NCI-H1048 (cell line): ENCODE measurements at places on chromosomes 1 and 21.

DNA sequence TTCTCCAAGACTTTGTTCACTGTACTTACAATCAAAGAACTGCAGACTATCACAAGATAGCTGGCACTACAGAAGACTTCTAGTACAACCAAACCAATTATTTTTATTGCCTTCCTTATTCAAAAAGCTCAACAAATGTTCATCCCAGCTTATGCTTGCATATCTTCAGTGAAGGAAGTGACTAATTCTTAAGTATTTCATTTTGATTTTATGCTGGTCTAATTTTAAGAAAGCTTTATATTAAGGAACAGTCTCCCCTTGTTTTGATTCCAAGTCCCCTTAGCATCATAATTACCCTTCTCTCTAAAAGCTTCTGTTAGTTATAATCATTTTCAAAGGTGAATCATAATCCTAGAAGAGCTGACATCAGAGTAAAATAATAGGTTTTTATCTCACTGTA lies 132.9 kb downstream of the LRRIQ3 start:
- no peak for DNase-seq

- peak; percentile 92 for DNase-seq
Observed at GRCh38 chr1:247331525-247332214, at the start of gene ZNF496. Gene ZNF496, minus strand, starts transcription at chr1:247331867. Its CDS starts 2,289 bp downstream, at chr1:247329578.

GRCh38 chr1:179169616-179170467 lies 59.6 kb downstream of the ABL2 start:
- DNase-seq, result no peak

- DNase-seq, result no peak
Observed at GRCh38 chr1:166839600-166840308, 479 bp downstream of the POGK start.

- DNase-seq, result no peak
Observed at GRCh38 chr1:47190509-47190855, 646 bp upstream of the PDZK1IP1 start.

DNA sequence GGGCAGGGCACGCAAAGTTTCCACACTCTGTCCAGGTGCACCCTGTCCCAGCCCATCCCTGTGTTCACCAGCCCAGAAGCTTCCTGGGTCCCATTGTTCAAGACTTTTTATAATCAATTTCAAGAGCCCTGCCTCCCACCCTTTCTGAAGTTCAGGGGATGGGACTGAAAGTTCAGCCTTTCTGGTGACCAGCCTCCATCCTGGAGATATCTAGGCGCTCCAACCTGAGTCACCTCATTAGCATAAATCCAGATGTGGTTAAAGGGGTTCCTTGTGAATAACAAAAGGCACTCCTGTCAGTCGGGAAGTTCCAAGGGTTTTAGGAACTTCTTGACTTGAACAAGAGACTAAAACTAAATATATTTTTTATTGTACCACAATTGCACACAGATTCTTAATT lies 48.4 kb upstream of the RAP1A start:
- DNase-seq, result no peak

DNA sequence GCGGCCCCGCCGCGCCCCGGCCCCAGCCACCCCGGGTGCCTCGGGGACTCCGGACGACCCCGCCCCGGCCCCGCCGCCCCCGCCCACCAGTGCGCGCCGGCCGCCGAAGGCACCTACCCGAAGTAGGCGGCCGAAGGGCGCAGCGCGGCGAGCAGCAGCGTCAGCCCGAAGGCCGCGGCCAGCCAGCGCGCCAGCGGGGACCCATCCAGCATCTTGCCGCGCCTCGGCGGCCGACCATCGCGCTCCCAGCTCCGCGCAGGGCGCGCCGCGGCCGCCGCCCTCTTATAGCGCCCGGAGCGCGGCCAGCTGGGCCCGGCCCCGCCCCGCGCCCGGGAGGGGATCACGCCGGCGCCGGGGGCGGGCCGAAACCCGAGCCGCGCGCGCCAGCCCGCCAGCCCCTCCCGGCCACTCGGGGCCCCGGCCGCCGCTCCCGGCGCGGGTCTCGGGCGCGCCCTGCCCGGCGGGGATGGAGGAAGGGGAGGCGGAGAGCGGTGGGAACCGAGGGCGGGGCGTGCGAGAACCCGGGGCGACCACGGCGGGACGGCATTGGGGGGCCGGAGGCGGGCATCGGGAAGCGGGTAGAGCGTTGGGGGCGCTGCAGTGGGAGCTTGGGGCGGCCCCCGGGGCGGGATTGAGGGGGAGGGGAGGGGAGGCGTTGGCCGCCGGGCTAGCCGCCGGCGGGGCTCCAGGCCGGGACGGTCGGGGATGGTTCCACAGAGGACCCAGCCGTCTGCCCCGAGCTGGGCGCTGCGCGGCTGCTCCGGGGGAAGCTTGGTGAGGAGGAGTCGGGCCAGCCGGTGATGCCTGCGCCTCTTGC lies at the start of gene WNT9A:
Gene WNT9A, minus strand, starts transcription at position 257 of the 817 bp plus-strand sequence. Its CDS starts 45 bp downstream, at position 212.
- peak; percentile 66 for DNase-seq

- no peak for DNase-seq
Observed at GRCh38 chr1:160353223-160353622, 10.0 kb downstream of the NCSTN start.

DNA sequence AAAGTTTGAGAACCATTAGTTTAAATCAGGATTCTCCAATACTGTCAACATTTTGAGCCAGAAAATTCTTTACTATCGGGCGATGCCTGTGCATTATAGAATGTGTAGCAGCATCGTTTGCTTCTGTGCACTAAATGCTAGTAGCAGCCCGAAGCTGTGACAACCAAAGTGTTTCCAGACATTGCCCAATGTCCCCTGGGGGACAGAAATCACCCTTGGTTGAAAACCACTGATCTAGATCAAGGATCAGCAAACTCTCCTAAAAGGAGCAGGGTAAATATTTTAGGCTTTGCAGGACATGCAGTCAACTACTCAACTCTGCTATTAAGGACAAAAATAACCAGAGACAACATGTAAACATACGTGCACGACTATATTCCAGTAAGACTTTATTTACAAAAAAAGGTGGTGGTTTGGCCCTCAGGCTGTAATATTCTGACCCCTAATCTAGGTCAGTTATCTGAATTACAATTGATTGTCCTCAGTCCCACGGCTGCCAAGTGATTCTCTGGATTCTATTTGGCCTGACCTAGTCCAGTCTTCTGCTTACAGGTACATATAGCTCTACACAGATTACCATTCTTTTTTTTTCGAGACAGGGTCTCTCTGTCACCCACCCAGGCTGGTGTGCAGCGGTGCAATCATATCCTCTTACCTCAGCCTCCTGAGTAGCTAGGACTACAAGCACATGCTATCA lies 10.6 kb downstream of the FAF1 start:
- DNase-seq, result no peak

DNA sequence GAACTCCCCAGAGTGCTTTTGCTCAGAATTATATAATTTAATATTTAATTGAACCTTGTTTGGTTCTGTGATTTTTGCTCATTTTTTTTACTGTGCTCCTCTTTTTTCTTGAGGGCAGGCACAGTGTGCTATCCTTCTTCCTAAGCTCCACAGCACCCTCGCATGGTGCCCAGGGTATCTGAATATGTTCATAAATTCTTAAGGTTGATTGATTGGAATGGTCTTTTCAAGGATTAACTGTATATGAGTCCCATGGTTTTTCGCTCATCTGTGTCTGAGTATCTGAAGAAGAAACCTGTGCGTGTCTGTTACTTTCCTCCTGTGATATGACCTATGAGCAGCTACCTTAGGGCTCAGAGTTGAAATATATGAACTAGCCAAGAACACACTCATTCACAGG lies 393.7 kb downstream of the HLX start:
- no peak for DNase-seq

GRCh38 chr1:11229203-11229602 lies 33.1 kb downstream of the MTOR start:
- no peak for DNase-seq

- DNase-seq, result no peak
Observed at GRCh38 chr1:166379447-166379846, 212.6 kb upstream of the FAM78B start.

GRCh38 chr1:58997060-58997411 lies 213.2 kb upstream of the JUN start:
- no peak for DNase-seq

DNA sequence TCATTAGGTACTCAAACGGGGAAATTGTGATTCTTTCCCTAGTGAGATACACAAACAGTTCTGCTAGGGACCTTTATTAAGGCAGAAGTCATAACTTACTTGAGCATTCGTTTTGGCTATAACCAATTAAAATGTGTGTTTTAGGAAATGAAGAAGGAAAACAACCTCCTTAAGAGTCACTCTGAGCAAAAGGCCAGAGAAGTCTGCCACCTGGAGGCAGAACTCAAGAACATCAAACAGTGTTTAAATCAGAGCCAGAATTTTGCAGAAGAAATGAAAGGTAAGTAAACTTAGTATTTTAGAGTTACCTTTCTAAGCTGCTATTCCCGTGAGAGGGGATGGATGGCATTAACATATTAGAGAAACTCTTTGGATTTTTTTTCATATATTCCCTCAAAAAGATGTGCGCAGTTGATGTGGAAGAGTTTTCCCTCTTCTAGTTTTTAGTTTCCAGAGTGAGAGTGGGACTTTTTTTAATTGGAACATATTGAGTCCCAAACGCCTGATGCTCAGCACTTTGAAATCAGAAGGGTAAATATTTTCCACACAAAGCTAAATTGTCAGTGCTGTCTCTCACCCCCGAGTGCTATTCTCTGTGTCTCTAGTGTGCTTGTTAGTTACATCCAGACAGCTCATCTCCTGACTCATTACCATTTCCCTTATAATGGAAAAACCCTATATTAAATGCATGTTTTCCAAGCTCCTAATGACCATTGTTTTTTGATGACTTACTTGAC lies 34.9 kb downstream of the CENPF start:
- DNase-seq, result no peak

DNA sequence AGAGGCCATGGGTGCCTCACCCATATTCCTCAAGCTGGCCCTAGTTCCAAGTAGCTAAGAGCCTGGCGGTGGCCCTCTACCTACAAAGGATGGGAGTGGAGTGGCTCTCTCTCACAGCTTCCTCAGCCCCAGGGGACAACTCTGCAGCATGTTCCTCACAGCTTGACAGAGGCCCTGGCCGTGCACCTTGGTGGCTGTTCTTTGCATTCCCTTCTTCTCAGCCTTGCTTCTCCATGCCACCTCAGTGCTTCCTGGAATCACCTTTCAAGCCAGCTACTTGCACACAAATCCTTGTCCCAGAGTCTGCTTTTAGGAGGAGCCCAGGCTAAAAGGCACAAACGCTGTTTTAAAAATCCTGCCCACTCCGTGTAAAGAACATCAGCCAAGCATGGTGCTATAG lies 69.0 kb upstream of the DIRAS3 start:
- DNase-seq, result no peak
